ENCODE measurements at places on chromosomes 4 and X. TPM values are rescaled to one million over a fixed set of nuclear protein-coding genes. Genes with fewer than 3 reads are reported as not detected.

ARHGEF38 gene
- not detected for total RNA-seq

USP17L5 gene
- not detected for total RNA-seq

DRD5 gene
- total RNA-seq, result not detected

PROM1 gene
- total RNA-seq, result not detected

LRIT3 gene
- not detected for total RNA-seq

S100G gene
- total RNA-seq, result not detected

CXorf38 gene
- total RNA-seq, result 10.0 TPM

Measured in IMR-90 (cell line).